Vagina (tissue), 2 donors: ENCODE measurements at places on chromosomes 4 and X.
A peak's percentile ranks its signal among the peaks of the same experiment; 100 is the strongest.

- no peak for DNase-seq
Measured at GRCh38 chr4:11397819-11398610, 30.7 kb downstream of the HS3ST1 start.

- no peak for DNase-seq
Measured at GRCh38 chr4:129077326-129077725, 16.0 kb downstream of the SCLT1 start.

DNA sequence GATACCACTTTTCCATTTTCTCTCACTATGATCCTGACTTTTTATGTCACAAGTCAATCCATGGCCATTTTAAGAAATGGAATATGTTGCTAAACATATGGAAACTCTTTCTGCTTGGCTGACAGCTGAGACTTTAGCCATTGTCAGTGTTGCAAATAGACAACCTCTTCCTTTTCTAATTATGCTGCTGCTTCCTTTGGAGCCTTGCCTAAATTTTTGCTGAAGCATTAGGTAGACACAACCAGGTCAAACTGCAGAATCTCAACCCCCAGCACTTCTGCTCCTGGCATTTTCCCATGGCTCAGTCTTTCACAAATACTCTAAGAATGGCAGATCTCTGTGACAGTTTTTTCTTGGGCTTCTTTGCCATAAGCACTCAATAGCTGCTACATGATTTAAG lies 543.3 kb downstream of the GRID2 start:
- no peak for DNase-seq

- peak; percentile 91 for DNase-seq
Measured at GRCh38 chr4:94452476-94453371, 982 bp downstream of the PDLIM5 start.

DNA sequence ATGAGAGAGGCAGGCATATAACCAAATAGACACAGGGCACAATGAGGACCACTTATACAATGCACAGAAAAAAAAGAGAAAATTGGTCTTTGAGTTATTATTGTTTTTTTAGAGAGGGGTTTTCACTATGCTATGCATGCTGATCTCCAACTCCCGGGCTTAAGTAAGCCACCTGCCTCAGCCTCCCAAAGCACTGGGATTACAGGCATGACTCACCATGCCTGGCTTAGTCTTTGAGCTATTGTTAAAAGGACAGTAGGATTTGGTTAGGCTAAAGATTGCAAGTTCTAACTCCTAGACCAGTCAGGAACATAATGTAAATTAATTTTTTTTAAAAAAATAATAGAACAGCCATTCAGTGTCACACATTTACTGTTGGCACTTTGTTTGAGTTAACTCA lies 340.1 kb downstream of the GPAT3 start:
- no peak for DNase-seq

GRCh38 chr4:85409251-85409650 lies 65.7 kb upstream of the ARHGAP24 start:
- DNase-seq = no peak

- DNase-seq = no peak
Measured at GRCh38 chrX:129760981-129761380, 18.8 kb upstream of the SASH3 start.

DNA sequence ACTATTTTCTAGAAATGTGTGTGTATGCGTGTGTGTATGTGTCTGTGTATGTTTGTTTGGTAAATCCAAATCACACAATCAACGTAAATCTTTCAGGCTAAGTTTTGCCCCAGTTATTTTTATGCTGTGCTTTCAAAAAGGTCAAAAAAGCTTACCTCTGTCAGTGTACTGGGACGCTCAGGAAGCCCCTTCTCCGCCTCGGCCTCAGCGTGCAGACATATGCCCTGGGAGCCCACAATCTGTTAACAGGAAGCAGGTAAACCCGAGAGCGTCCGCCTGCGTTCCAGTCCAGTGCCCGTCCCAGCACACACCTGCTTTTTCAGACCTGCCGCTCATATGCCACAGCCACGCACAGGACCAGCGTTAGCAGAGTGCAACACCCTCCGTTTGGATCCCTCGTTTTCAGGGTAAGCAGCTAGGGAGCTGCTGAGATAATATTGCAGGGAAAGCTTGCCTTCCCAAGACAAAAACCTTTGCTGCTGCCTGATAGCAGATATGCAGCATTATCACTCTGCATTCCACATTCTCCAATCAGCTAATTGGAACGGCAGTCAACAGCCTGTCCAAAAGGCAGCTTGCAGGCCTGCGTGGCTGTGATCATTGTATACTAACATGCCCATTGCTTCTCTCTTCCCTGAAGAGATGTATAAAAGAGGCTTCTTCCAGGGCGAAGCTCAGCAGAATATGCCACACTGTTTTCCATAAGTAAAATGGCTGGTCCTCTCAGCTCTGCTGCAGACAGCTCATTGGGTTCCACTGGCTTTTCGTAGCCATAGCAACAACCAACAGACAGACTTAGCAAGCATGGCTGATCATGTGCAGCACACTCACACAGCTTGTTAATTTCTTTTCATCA lies at the start of gene SORBS2:
TSS of gene SORBS2 (minus strand) at position 686 of the 856 bp plus-strand sequence. CDS start 121,623 bp downstream, outside the sequence.
- no peak for DNase-seq

GRCh38 chr4:89119166-89119565 lies 7.8 kb downstream of the TIGD2 start:
- DNase-seq = no peak

DNA sequence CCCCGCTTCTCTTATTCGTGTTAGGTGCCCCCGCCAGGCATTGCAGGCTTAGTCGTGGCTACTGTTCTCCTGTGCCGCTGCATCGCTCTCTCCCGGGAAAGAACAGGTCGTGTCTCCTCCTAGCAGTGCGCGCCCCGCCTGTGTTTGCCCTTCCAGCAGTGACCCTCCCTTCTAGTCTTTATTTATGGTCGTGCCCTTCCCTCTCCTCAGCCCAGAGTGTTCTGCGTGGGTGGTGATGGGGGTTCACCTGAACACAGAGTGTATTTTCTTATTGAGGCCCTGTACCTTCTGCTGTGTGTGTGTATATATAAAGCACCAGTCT lies 15.2 kb downstream of the USP11 start:
- DNase-seq = no peak

GRCh38 chrX:48893556-48894348 lies 3.8 kb downstream of the TIMM17B start:
- DNase-seq = no peak

- DNase-seq = no peak
Measured at GRCh38 chr4:3021627-3022026, 52.7 kb downstream of the HTT-AS start.

GRCh38 chr4:46850026-46850425 lies 59.0 kb downstream of the COX7B2 start:
- no peak for DNase-seq

DNA sequence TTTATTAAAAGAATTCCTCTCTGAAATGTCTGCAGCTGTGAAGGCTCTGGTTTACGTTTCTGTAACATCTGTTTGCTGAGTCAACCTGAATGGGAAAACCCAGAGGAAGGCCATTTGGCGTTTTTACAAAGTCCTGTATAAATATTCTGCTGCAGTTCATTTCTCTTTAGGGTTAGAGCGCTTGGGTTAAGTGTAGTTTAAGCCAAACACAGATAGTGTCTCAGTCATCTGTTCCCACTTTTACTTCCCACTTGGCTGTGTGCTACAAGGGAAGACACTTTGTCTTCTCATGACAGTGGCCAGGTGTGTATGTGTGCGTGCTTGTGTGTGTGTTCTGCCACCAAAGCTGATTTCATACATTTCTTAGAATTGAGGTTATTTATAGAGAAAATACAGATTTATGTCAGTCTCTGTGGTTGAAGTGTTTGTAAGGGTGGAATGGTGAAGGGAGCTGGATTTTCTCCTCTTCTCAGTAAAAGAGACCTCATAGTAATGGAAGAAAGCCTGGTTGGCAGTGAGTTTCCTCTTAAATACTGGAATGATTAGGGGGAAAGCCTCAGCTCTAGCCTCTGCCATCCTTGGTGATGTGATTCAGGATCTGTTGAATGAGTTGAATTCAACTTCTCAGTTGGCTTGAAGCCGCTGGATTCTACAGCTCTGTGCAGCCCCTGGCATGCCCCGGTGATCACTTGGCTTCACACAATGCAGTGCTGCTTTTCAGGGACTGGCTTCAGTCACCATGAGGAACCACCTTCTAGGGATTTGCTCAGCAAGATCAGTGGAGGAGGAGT lies 50.6 kb downstream of the JADE1 start:
- no peak for DNase-seq

DNA sequence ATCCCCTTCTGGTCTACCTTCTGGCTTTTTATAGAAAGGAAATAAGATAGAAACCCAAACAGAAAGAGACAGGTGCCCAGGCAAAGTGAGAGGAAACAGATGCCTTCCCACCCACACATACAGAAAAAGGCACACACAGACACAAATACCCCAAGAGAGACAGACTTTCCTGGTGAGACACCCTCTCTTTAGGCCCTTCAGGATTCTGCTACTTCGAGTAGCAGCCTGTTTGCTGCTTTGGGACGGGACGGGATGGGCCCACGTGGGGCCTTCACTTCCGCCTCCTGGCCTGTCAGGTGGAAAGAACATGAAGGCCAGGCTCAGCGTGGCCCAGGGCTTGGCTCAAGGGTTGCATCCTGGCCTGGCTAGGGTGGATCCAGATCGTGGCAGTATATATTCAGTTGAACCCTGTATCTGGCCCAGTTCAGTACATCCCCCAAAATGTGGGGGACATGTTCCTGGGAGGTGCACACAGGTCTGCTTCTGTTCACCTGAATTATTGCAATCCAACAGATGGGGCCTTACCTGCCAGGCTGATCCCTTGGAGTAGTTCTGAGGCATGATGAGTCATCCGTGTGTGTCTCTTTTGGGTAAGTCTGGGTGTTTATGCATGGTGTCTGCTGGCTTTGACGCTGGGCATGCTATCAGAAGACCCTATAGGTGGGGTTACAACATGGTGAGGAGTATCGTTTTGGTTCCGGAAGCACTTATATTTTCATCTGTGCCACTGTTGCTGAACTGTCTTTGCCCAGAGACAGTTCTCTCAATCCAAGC lies 2.4 kb downstream of the ZNF275 start:
- DNase-seq = no peak

DNA sequence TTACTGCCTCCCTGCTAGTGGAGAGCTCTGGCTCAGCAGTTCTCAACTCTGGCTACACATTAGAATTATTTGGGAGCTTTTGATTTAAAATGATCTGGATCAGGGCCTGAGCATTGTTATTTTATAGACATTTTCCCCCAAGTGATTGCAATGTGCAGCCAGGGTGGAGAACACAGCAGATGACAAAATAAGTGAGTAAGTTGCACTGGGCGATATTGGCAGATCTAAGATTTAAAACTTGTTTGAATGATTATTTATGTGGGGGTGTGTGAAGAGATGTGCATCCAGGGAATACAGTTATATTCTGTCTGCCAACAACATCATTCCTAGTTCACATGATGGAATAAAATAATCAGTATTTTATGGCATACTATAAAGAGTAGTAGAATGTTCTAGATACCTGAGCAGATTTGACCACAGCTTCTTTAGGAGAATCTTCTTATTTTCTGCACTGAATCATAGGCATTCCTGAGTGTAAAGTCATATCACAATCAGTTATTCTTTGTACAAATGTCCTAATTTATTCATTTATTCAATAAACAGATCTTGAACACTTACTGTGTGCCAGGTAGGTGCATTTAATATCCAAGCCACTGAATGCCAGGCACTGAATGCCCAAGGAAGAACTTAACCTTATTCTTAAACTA lies 123.9 kb downstream of the UCHL1 start:
- no peak for DNase-seq

- no peak for DNase-seq
Measured at GRCh38 chrX:19094654-19095053, 27.6 kb downstream of the ADGRG2 start.

DNA sequence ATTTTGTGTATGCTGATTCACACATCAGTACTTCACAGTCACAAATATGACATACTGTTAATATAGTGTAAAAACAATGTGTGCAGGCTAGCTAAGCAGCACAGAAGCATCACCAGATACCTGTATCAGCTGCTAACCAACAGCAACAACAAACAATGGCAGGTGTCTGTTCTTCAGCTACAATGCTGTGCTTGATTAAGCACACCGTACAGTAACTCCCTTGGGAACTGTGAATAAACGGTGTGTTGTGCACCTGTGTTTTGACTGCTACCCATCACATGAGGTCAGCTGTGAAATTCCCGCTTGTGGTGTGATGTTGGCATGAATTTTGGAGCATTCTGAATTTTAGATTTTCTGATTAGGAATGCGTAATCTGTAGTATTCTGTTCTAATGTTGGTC lies 379.7 kb upstream of the FAT1 start:
- DNase-seq = no peak

- no peak for DNase-seq
Measured at GRCh38 chr4:159337041-159337440, 234.2 kb downstream of the RAPGEF2 start.

DNA sequence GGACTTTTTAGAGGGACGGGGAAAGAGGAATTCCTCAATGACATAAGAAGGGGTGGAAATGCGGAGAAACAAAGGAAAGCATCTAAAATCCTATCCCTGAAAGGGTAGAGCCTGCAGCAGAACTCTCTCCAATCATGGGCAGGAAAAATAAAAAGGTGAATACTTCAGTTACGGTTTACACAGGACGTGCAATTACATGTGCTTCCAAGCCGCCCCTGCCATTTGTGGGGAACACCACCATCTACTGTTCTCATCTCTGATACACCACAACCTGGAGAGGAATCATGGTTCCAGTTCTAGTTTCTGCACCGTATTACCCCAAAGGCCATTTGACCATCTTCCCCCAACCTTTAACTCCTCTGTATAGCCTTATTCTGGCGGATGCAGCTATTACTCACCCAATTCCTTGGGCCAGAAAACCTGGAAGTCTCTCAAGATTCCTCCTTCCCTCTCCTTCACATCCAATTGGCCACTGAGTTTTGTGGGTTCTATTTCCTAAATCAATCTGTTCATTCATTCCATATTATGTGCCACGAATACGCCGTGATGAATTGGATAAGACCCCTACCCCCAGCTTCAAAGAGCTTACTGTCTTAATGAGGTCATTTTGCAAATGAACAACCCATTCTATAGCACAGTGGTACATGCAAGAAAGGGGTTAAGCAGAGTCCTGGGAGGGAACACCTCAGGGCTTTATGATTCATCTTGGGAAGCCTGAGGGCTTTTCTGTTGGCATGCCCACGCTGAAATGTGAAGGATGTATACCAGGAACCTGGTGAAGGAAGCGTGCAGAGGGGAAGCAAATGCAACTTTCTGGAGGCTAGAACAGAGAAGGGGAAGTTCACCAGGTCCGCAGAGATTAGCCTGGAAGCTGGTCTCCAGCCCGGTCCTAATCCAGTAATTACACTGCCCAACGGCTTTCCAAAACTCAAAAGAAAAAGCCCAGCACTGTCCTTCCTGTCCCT lies 1.4 kb upstream of the MSL3 start:
- DNase-seq = no peak

DNA sequence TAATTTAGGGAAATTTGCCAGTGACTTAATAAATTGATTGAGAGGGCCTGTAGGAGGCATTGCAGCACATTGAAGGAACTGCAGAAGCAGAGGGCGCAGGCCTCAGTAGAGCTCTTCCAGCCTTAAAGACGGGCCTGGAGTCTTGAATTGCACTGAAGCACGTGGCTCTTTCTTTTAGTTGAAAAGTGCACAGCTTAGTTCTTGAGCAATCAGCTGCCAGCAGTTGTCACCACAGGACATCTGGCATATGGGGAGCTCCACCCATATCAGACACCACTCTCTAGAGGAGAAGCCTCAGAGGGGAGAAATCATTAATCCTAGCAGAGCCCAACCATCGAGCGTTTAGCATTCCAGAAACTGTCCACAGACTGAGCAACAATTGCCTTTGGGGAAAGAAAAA lies 16.0 kb upstream of the FGF16 start:
- DNase-seq = no peak
